Upper lobe of left lung (tissue), 6 donors: ENCODE measurements at places on chromosomes 3 and 15. TPM values are rescaled to one million over a fixed set of nuclear protein-coding genes. Genes with fewer than 3 reads are reported as not detected.

Gene BCHE
- 2.3 TPM for total RNA-seq

DNA sequence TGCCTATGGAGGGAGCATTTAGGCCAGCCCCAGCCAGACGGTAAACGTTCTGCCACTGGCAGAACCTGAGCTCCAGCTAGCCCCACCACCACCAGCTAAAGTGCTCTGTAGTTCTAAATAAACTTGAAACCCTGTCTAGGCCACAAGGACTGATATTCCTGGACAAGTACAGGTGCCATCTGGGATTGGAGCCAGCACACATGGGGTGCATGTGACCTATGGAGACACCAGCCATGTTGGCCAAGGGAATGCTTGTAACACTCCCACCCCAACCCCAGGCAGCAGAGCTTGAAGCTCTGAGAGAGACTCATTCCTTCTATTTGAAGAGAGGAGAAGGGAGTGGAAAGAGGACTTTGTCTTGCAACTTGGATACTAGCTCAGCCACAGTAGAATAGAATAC lies 284.5 kb upstream of the DCBLD2 start:
- H3K36me3 ChIP-seq, result no peaks in the 10 kb centered on the region
- H3K27me3 ChIP-seq, result no peaks in the 10 kb centered on the region
- H3K4me1 ChIP-seq, result no peaks in the 10 kb centered on the region
- no peak for DNase-seq

Gene PIK3CA
- total RNA-seq, result 7.3 TPM

Gene SLC38A3
- total RNA-seq, result not detected

Gene FBXL22
- 1.1 TPM for total RNA-seq

DNA sequence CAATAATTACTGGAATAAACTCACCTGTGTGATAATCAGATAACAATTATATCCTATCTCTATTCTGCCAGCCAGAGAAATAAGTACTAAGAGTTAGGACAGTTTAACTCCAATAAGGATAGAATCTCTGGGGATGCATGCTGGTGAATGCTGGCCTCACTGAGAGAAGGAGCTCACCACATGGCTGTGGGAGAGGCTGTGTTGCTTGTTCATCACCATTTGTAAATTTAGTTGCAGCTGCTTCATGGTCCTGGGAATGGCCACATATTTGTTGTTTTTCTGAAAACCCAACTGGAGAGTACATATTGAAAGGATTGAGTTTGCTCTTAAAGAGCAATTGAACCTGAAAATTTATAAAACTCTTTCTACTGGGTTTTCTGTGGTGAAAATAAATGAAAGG lies 207.3 kb downstream of the NECTIN3 start:
- no peaks in the 10 kb centered on the region for H3K27me3 ChIP-seq
- no peak for DNase-seq
- H3K4me3 ChIP-seq, result no peak overlapping the region
- no peak overlapping the region for H3K27ac ChIP-seq
- H3K4me1 ChIP-seq, result no peaks in the 10 kb centered on the region

DNA sequence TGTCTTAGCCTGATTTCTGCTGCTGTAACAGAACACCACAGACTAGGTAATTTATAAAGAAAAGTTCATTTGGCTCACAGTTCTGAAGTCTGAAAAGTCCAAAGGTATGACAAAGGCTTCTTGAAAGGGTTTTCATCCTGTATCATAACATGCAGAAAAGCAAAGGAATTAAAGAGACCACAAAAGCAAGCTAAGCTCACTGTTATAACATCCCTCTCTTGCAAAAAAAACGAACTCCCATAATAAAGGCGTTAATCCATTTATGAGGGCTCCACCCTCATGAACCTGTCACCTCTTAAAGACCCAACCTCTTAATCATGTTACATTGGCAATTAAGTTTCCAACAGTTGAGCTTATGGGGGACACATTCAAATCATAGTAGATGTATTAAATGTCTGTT lies 197.9 kb downstream of the PLOD2 start:
- H3K36me3 ChIP-seq, result no peaks in the 10 kb centered on the region
- no peak overlapping the region for H3K27ac ChIP-seq
- H3K27me3 ChIP-seq, result no peaks in the 10 kb centered on the region
- no peaks in the 10 kb centered on the region for H3K4me1 ChIP-seq

GRCh38 chr3:162628531-162628930 lies 1131.9 kb downstream of the OTOL1 start:
- no peak overlapping the region for H3K4me3 ChIP-seq
- no peaks in the 10 kb centered on the region for H3K36me3 ChIP-seq
- no peak for DNase-seq

DNA sequence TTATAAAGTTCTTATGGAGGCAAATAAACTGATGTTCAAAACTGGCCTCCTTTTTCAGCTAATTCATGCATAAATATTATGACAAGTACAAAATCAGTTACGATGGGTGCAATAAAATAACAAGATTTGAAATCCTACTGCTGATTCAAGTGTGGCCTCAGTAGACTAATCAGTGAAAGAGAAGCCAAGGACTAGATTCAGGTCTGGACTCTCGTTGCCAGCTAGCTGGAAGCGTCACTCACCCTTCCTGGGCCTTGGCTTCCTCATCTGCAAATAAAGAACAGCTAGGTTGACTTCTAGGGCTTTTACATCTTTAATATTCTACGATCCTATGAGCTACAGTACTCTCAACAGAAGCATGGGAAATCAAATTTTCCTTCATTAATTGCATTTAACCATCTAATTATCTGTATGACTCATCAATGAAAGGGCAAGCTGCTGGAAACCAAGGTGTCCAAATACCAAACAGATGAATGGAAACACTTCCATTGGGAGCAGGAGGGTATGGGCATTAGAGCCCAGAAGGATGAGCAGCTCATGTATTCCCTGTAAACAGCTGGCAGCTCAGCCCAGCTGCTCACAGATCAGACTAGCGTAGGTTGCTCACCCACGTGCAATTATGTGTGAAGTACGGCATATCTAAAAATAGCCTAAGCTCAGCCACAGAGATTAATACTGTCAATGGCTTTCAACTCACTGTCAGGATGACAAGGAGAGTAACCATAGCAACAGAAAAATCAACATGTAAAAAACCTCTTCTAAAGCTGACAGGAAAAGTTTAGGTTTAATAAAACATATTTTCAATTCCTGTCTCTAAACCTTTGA lies 294.8 kb downstream of the PLCL2 start:
- H3K4me3 ChIP-seq, result no peak overlapping the region
- no peak for DNase-seq
- no peak overlapping the region for H3K27ac ChIP-seq
- H3K4me1 ChIP-seq, result no peaks in the 10 kb centered on the region
- H3K27me3 ChIP-seq, result no peaks in the 10 kb centered on the region

Gene INO80
- 92.2 TPM for total RNA-seq

- no peak overlapping the region for H3K27ac ChIP-seq
- H3K36me3 ChIP-seq, result no peaks in the 10 kb centered on the region
- H3K27me3 ChIP-seq, result no peaks in the 10 kb centered on the region
- DNase-seq, result no peak
Measured at GRCh38 chr3:18134386-18135059, 290.6 kb downstream of the SATB1 start.

Gene MOBP
- total RNA-seq, result not detected

DNA sequence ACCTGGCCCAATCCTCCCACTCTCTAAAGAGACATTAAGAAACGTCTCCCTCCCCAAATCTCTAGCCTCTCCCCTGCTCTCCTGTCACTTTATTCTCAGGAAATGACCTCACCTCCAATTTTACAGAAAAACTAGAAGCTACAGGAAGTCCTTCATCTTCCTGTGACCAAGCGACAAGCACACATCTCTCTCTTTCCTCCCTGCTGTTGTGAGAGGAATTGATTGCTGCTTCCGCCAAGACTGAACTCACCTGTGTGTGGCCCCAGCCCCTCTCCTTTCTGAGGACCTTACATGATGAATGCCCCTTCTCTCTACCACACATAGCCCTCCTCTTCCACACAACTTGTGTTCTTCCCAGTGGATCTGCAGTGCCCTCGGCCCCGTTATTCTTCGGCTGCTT lies 18.2 kb downstream of the DNAJB8 start:
- no peak overlapping the region for H3K27ac ChIP-seq
- H3K36me3 ChIP-seq, result no peaks in the 10 kb centered on the region
- H3K4me1 ChIP-seq, result no peaks in the 10 kb centered on the region
- no peak overlapping the region for H3K4me3 ChIP-seq
- no peaks in the 10 kb centered on the region for H3K27me3 ChIP-seq
- no peak for DNase-seq

- H3K4me3 ChIP-seq, result no peak overlapping the region
- H3K4me1 ChIP-seq, result peaks cover 12% of the 10 kb centered on the region
- H3K36me3 ChIP-seq, result no peaks in the 10 kb centered on the region
- H3K27me3 ChIP-seq, result no peaks in the 10 kb centered on the region
- no peak overlapping the region for H3K27ac ChIP-seq
Measured at GRCh38 chr15:67865331-67865730, 25.5 kb upstream of the RNU6-1 start.

DNA sequence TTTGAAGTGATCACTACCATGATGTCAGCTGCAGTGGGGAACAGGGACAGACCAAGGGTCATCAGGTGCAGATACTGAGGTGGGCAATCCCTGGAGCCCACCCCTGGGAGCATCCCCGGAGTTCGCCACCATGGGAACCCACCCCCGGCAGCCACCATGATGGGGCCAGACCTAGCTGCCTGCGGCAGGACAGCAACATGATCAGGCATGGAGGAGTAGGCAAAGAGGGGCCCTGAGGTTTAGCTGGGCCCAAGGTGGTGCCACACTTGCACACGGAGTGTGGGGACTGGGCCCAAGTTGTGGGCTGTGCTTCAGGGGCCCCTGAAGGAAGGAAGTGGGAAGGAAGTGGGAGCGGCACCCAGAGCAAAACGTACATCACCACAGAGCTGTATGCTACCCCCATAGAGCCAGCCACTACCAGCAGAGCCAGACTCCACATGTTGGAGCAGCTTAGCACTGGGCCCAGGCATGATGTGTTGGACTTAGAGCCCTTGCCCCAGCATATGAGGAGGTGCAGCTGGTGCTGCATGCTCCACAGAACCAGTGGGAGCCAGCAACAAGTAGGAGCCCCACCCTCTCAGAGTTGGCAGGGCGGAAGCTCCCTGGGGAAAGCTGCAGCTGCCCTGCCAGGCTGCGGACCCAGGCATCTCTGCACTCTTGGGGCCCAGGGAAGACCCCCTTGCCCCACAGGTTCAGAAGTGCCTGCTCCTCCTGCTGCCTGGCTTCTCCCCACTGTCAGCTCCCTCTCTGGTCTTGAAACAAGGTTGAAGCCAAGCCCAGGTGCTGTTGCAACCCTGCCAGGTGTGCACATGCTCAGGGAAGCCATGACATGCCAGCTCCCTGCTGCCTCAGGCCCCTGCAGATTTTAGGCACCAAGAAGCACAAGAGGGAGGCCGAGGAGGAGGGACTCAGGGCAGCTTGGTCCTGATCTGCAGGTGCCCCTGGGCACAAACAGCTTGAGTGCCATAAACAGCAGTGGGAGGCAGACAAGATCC lies 515.3 kb downstream of the ZBBX start:
- no peaks in the 10 kb centered on the region for H3K27me3 ChIP-seq
- H3K36me3 ChIP-seq, result no peaks in the 10 kb centered on the region
- H3K27ac ChIP-seq, result no peak overlapping the region
- H3K4me1 ChIP-seq, result no peaks in the 10 kb centered on the region

DNA sequence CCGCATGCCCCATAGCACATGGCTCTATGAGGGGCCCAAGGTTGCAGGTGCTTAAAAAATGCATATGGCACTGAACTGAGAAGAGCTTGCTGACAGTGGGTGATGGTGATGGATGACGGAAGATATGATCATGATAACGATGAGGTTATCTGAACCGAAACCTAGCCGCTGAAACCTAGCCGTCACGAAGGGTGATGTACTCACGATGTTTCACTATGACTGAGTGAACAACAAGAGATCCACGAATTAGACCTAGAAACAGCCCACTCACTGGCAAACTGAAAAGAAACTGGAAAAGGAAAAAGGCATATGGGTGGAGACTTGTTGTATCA lies 57.6 kb upstream of the BCL6 start:
- DNase-seq, result no peak
- no peaks in the 10 kb centered on the region for H3K36me3 ChIP-seq
- no peaks in the 10 kb centered on the region for H3K27me3 ChIP-seq

- H3K4me1 ChIP-seq, result no peaks in the 10 kb centered on the region
- no peaks in the 10 kb centered on the region for H3K27me3 ChIP-seq
- no peak overlapping the region for H3K27ac ChIP-seq
- H3K4me3 ChIP-seq, result peak overlapping the region; percentile 1
- no peaks in the 10 kb centered on the region for H3K36me3 ChIP-seq
Measured at GRCh38 chr3:153399636-153400035, 237.6 kb downstream of the RAP2B start.

GRCh38 chr3:108133858-108134554 lies 43.2 kb upstream of the CD47 start:
- no peaks in the 10 kb centered on the region for H3K27me3 ChIP-seq
- DNase-seq, result no peak
- H3K27ac ChIP-seq, result peak overlapping the region; percentile 58

- no peak overlapping the region for H3K27ac ChIP-seq
- no peaks in the 10 kb centered on the region for H3K4me1 ChIP-seq
- no peak overlapping the region for H3K4me3 ChIP-seq
- DNase-seq, result no peak
- no peaks in the 10 kb centered on the region for H3K36me3 ChIP-seq
Measured at GRCh38 chr3:125090649-125091048, 34.9 kb upstream of the HEG1 start.

GRCh38 chr3:96755519-96755918 lies 58.9 kb upstream of the EPHA6 start:
- H3K4me3 ChIP-seq, result no peak overlapping the region
- H3K4me1 ChIP-seq, result no peaks in the 10 kb centered on the region
- no peak overlapping the region for H3K27ac ChIP-seq

Gene TEX55
- not detected for total RNA-seq
